ENCODE measurements at places on chromosomes 1 and 21. TPM values are rescaled to one million over a fixed set of nuclear protein-coding genes. Genes with fewer than 3 reads are reported as not detected.

TDRD10 gene
- polyA plus RNA-seq = 11.7 TPM

NPHS2 gene
- not detected for polyA plus RNA-seq

AIRE gene
- polyA plus RNA-seq = not detected

CCDC30 gene
- 1.4 TPM for polyA plus RNA-seq

All from adipose tissue (tissue), 3 donors.